Stimulated activated CD4-positive, alpha-beta T cell treated with anti-CD3 and anti-CD28 coated beads, Interleukin-12 subunit alpha, Interleukin-12 subunit beta, amount 100 ng/mL, for 4 hours (primary cell): ENCODE measurements at places on chromosomes 7 and 10.

DNA sequence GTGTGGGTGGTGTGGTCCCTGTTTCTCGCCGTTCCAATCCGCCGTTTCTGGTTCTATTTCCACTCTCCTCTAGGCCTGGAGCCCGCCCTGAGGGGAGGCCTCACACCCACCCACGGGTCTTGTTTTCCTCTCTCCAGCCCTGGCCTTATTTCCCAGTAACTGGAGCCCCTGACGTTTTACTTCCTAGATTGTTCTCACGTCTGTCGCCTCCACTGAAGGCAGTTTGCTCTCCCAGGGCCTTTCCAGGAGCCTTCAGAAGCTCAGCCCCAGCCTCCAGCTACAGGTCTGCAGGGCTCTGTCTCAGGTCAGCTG is 30.6 kb downstream of the CFAP46 start:
- DNase-seq, result no peak

DNA sequence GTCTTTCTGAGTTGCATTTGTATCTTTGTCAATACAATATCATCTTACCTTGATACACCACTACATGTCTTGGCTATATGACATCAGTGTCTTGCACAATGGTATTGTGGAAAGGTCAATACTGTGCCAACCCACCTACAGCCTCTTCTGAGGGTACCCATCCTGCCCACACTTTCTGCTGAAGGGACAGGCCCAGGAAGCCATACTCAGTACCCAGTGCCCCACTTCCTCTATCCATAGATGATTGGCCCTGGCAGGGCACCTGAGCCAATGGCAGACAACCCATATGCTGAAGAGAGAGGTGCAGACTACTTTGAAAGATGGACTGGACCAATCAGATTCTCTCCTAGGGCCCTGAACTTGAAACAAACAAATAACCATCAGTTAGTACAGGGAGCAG is 152.0 kb upstream of the ADO start:
- no peak for DNase-seq

GRCh38 chr10:3407208-3407607 is 234.6 kb upstream of the PITRM1 start:
- DNase-seq, result no peak

DNA sequence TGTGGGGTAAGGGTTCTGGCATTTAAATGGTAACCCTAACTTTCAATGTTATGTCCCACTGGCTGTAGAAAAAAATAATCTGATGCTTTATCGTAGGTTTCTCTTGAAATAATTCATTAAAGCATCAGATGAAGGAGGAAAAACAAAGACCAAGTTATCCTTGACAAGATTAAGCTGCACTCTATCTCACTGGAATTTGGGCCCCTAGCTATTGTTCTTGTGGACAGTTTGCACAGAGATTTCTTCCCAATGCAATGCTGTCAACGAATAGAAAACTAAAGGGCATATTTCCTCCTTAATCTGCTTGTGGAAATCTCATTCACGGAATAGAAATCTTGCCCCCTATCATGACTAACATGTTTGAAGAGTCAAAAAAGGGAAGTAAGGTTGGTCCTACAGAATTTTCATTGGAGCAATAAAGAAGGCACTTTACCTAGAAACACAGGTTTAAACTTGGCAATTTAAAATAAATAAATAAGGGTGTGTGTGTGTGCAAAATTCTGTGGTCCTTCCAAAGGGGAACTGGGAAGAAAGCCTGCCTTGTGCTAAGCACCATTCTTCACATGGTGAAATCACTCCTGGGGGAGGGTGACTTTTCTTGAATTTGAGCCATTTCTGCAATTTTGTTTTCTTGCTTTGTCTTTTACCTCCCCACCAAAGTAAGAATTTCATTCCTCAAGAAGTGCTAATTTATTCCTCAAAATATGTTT is 242.8 kb downstream of the GLI3 start:
- no peak for DNase-seq

DNA sequence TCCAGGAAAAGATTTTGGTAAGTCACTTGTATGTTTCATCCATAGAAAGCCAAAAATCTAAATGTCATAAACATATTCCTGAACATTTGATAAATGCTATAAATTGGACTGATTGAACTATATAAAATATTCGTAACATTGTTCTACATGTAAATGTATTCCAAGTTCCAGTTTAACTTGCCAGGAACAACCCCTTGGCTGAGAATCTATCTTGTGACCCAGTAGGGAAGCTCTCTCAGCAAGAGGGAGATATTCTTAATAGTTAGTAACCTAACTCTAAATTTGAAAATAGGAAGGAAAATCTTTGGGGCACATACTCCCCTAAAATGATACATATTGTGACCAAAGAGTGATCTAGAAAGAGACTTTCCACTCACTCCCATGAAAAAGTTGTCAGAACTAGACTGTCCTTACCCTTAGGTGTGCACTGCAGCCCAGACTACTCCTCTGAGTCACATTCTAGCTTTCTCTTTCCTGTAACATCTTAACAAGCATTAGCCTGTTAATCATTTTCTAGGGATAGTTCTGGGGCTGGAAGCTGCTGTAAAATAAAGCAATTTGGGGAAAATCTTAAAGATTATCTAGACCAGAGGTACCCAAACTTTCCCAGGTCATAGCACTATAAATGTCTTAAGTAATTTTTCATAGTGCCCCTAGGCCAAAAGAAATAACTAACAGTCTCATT is 73.7 kb upstream of the SKAP2 start:
- no peak for DNase-seq

GRCh38 chr10:70782086-70782745 is 3.0 kb downstream of the TBATA start:
- DNase-seq, result no peak

DNA sequence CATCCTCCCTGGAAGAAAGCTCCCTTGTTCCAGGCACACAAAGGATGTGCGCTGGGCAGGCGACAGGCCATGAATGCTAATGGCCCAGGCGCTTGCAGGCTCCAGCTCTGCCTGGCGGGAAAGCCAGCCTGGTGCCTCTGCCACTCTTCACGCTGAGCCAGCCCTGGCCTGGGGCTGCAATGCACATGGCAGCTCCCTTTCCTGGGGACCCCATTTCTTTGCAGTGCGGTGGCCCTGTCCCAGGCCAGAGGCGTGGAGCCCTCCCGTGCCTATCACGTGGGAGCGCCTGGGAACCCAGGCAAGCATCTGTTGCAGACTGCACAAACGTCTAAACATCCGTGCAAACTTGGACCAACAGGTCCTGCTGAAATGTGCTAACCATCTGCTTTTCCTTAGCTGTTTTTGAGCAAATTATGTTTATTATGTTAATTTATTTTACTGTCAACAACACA is 152.1 kb upstream of the LYZL2 start:
- DNase-seq, result no peak

DNA sequence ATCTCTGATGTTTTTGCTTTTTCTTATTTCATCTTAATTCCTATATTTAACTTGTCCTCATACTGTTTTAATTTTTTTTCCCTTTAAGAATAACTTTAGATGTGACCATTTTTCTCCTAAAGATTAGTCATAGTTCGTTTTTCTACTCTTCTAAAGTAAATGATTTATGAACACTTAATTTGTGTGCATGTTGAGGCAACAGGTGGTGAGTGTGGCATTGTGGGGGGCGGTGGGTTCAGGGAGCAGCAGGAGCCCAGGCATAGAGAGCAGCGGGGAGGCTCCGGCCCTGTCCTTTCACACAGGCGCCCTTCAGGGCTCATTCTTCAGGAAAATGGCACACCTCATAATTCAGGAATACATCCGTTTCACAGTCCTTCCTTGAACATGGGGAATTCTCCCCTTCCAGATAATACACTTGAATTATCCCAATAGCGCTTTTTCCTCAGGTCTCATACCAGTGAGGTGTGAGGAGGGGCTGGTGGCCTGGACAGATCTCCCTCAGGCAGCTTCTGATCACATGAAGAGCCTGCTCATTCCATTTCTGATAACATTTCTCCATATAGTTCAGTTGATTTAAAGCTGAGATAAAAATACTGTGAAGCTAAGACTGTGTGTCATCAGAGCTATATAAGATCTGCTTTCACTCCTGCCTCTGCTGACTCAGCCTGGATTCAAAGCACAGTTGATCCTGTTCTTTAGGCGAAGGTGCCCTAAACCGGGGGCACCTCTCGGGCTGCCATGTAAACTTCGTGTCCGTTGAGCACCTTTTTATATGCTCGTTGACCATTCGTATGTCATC is 40.2 kb downstream of the CUL1 start:
- no peak for DNase-seq

DNA sequence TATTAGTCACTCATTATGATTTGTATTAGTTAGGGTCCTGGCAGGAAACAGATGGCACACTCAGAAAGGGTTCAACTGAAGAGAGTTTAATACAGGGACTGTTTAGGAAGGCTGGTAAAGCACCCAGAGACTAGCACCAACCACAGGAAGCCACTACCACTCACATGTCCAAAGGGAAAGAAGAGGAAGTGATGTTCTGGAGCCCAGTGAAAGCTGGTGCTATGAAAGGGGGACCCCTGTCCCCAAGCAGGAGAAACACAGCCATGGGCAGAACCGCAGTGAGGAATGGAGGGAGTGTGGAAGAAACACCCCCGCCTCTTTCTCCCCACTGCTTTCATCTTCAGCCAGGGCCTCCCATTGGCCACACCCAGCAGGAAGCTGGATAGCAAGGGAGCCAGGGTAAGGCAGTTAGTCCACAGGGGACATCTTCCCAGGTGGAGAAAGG is 3.2 kb upstream of the VSIR start:
- DNase-seq, result no peak

DNA sequence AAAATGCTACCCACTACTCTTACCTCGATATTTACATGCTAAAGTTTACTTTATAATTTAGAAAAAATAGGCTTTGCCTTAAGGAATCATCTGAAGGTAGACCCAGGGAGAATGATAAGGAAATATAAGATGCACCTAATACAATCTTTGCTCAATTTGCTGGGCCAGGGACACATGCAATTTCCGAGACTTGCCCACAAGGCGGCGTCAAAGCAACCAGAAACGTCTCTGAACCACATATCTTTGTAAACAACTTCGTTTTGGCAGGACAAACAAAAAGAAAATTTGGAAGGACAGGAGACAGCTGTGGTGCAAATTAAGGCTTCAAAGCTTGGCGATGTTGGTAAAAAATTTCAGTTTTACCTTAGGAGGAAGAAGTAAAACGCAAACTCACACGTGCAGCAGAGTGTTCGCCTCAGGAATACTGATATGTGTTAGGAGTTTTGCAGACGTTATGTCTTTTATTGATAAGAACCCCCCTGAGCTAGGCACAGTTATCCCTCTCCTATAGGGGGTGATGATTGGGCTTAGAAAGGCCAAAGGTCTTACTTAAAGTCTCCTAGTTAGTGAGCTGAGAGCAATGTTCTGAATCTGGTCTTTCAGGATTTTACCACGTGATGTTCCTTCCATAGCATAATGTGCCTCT is 134.3 kb downstream of the PRKCQ start:
- DNase-seq, result peak; percentile 57
